ENCODE measurements at places on chromosomes 7 and 10.

DNA sequence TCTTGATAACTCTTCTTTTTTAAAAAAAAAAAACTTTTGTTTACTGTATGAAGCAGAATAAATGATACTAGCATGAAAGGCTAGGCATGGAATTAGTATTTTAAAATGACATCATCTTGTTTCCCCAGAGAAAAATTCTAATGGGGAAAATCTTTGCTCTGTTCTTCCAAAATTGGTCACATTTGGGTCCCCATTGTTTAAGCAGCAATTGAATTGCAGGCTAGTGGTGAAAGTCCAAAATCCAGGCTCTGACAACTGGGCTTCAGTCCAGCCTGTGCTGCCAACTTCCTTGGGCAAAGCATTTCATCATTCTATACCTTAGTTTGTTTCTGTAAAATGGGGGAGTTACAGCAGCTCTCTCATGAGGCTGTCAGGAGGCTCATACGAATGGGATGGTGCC lies 726.4 kb downstream of the KCNMA1 start:
- DNase-seq: no peak

GRCh38 chr7:139294951-139295575 lies 46.1 kb upstream of the FMC1 start:
- DNase-seq: no peak

- DNase-seq: no peak
These were observed 95.0 kb upstream of the AGBL3 start for GRCh38 chr7:134891262-134891695.

DNA sequence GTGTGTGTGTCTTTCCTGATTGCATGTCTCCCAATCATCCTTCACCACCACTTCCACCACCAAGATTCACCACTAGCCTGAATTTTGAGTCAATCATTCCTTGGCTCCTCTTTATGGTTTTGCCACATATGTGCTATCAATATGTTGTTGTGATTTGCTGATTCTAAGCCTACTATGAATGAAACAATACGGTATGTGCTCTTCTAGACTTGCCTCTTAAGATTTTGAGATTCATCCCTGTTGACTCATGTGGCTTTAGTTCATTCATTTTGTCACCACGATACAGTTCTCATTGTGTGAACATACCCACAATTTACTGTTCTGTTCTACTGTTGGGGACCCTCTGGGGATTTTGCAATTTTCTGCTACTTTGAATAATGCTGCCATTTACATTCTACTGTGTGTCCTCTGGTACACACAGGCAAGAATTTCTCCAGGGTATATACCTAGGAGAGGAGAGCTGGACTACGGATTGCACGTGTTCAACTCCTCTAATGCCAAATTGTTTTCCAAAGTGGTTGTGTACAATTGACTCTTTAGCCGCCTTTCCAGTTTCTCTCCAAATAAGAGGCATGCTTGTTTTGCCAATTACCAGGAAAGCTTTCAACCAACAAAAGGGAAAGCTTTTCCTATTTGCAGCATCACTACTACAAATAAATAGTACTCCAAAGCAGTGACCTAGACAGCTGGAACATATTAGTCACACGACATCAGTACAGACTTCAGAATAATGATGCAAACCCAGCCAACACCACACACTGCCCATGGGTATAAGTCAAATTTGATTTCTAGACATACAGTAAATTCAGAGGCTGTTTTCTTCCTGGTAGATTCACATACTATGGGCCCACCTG lies 30.0 kb downstream of the SGMS1 start:
- no peak for DNase-seq

- no peak for DNase-seq
These were observed 79.1 kb downstream of the RAMP3 start for GRCh38 chr7:45236666-45237065.

GRCh38 chr7:107610323-107610722 lies 30.3 kb downstream of the BCAP29 start:
- no peak for DNase-seq

- no peak for DNase-seq
These were observed 7.5 kb downstream of the HOXA4 start for GRCh38 chr7:27123007-27123476.

- DNase-seq: no peak
These were observed 120.9 kb downstream of the PKD1L1 start for GRCh38 chr7:47827351-47827756.

DNA sequence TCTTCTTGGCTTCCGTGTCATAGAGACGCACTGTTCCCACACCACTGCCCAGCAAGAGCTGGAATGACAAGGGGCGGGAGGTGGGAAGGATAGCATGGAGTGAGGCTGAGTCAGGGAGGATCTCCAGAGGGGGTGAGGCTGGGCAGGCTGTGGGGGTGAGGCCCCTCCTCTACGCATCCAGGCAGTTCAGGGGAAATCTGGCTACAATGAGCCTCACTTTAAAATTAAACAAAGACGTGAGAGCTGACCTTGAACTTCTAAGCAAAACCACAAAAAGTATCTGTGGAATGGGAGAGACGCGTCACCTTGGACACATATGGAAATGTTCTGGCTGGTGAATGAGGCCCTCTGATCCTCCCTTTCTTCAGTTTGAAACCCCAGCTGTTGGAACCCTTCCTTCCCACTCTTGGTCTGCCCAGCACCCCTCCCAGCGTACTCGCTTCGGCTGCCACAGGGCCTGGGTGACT lies 17.7 kb downstream of the WDR91 start:
- DNase-seq: no peak

DNA sequence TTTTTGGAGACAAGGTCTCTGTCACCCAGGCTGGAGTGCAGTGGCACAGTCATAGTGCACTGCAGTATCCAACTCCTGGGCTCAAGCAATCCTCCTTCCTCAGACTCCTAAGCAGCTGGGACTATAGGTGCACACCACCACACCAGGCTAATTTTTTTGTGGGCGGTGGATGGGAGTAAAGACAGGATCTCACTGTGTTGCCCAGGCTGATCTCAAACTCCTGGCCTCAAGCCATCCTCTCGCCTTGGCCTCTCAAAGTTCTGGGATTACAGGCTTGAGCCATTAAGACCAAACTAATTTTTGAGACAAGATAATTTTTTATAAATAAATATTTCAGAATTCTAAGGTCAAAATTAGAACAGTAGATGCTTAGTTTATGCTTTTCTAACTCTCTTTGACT lies 80.8 kb upstream of the CAPZA2 start:
- DNase-seq: no peak

- no peak for DNase-seq
These were observed 250.0 kb downstream of the BMPER start for GRCh38 chr7:34155220-34155908.

DNA sequence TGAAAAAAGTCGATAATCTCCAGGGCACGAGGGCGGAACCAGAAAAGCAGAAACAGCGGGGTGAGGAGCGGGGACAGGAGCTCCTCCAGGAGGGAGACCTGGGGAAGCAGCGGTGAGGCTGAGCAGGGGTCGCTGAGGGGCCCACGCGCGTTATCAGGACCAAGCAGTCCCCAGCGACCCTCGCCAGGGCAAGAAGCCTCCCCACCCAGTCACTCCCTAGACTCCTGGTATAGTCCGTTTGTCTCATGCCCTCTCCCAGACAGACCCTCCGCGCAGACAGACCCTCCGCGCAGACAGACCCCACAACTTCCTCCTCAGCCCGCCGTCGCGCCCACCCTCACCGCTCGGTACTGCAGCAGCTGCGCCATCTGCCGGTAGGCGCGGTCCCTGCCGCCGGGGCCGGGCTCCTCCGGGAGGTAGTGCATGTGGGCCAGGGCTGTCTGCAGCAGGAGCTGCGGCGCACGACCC lies 6.3 kb downstream of the ATG9B start:
- peak; percentile 87 for DNase-seq

GRCh38 chr7:130649004-130649790 lies 19.4 kb downstream of the COPG2 start:
- DNase-seq: no peak
